ENCODE measurements at places on chromosomes 11 and 22. TPM values are rescaled to one million over a fixed set of nuclear protein-coding genes. Genes with fewer than 3 reads are reported as not detected.

DNA sequence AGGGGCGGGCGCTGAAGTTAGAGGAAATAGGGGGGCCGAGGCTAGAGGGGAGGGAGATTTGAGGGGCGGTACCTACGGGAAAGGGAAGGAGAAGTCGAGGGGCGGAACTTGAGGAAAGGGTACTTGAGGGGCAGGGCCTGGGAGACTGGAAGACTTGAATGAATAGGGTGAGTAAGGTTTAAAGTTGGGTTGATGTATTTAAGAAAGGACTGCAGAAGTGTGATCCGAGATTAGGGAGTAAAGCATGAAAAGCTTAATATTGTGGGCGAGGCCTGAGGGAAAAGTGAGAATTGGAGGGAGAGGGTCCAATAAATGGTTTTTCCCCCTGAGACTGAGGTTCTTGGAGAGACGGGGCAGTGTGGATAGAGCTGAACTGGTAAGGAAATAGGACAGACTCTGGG is 723 bp downstream of the HSCB start:
- no peak for DNase-seq

GRCh38 chr22:44037519-44038375 is 13.6 kb downstream of the PARVB start:
- no peak for DNase-seq

- no peak for DNase-seq
Measured at GRCh38 chr11:2515401-2516275, 70.8 kb downstream of the KCNQ1 start.

GRCh38 chr22:32422062-32422461 is 10.0 kb upstream of the RTCB start:
- no peak for DNase-seq

SLC22A8 gene
- 0.59 TPM for polyA plus RNA-seq
